ENCODE measurements at places on chromosomes 3 and 15. TPM values are rescaled to one million over a fixed set of nuclear protein-coding genes. Genes with fewer than 3 reads are reported as not detected.

GRCh38 chr15:49530092-49530491, 90.5 kb downstream of the FAM227B start:
- no peaks in the 10 kb centered on the region for H3K36me3 ChIP-seq
- no peaks in the 10 kb centered on the region for H3K27me3 ChIP-seq
- no peak for DNase-seq

The PLA2G4E gene
- not detected for total RNA-seq

DNA sequence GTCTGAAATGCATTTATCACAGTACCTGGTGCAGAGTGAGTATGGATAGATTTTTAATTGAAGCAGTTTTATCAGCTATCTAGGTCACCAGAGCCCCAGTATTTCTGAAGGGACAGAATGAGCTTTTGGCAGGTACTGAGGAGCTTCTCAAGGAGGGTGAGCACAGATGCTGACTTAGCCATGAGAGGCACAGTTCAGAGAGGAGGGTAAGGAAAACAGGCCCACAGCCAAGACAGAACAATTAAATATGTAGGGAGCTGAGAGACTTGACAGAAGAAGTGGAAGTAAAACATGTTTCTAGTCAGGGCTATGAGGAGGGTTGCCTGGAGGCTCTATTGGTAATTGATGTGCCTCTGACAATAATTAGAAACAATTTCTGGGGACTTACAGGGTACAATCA, 20.1 kb downstream of the ZNF80 start:
- no peak overlapping the region for H3K27ac ChIP-seq
- peaks cover 4% of the 10 kb centered on the region for H3K27me3 ChIP-seq
- peaks cover 7% of the 10 kb centered on the region for H3K4me1 ChIP-seq
- H3K36me3 ChIP-seq: no peaks in the 10 kb centered on the region

GRCh38 chr3:38059591-38059990, 20.6 kb downstream of the DLEC1 start:
- no peaks in the 10 kb centered on the region for H3K27me3 ChIP-seq
- no peaks in the 10 kb centered on the region for H3K4me1 ChIP-seq
- no peak overlapping the region for H3K27ac ChIP-seq
- H3K4me3 ChIP-seq: no peak overlapping the region
- DNase-seq: no peak
- H3K36me3 ChIP-seq: no peaks in the 10 kb centered on the region

The MYEF2 gene
- total RNA-seq: 38.8 TPM

The KCNMB2 gene
- total RNA-seq: not detected

- no peak overlapping the region for H3K4me3 ChIP-seq
- H3K27me3 ChIP-seq: no peaks in the 10 kb centered on the region
- no peaks in the 10 kb centered on the region for H3K36me3 ChIP-seq
These were observed 4.0 kb upstream of the ZNF639 start for GRCh38 chr3:179318876-179319275.

The CNTN4 gene
- 0.17 TPM for total RNA-seq

DNA sequence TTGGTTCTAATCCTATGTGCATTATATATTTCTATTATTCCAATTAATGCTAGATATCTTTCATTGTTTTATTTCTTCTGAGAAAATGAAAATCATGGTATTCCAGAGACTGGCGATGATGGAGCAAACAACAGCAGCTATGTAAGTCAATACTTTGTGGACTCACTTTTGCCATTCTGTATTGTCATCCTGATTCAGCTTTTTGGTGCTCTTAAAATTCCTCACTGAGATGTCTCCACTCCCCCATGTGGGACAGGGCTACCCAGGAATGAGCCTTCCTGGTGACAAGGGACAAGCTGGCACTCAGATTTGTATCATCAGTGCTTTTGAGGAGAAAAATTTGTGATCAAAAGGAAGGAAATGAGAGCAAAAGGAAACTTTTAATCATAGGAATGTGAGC, 56.7 kb upstream of the XCR1 start:
- H3K27me3 ChIP-seq: no peaks in the 10 kb centered on the region
- H3K4me1 ChIP-seq: no peaks in the 10 kb centered on the region
- H3K27ac ChIP-seq: no peak overlapping the region

GRCh38 chr15:63587527-63587926, 9.7 kb upstream of the FBXL22 start:
- H3K36me3 ChIP-seq: no peaks in the 10 kb centered on the region
- no peak overlapping the region for H3K4me3 ChIP-seq
- no peak overlapping the region for H3K27ac ChIP-seq
- H3K27me3 ChIP-seq: no peaks in the 10 kb centered on the region

GRCh38 chr3:177483182-177483967, 286.1 kb upstream of the TBL1XR1 start:
- H3K4me1 ChIP-seq: peaks cover 9% of the 10 kb centered on the region
- H3K36me3 ChIP-seq: no peaks in the 10 kb centered on the region
- H3K27ac ChIP-seq: no peak overlapping the region
- no peak overlapping the region for H3K4me3 ChIP-seq
- DNase-seq: peak; percentile 23
- no peaks in the 10 kb centered on the region for H3K27me3 ChIP-seq

The CPEB1 gene
- total RNA-seq: 1.9 TPM

The CISH gene
- 7.9 TPM for total RNA-seq

The GPR176 gene
- 4.0 TPM for total RNA-seq

GRCh38 chr15:64163659-64164362, 989 bp upstream of the PPIB start:
- no peaks in the 10 kb centered on the region for H3K36me3 ChIP-seq
- no peak overlapping the region for H3K4me3 ChIP-seq
- H3K27me3 ChIP-seq: no peaks in the 10 kb centered on the region

DNA sequence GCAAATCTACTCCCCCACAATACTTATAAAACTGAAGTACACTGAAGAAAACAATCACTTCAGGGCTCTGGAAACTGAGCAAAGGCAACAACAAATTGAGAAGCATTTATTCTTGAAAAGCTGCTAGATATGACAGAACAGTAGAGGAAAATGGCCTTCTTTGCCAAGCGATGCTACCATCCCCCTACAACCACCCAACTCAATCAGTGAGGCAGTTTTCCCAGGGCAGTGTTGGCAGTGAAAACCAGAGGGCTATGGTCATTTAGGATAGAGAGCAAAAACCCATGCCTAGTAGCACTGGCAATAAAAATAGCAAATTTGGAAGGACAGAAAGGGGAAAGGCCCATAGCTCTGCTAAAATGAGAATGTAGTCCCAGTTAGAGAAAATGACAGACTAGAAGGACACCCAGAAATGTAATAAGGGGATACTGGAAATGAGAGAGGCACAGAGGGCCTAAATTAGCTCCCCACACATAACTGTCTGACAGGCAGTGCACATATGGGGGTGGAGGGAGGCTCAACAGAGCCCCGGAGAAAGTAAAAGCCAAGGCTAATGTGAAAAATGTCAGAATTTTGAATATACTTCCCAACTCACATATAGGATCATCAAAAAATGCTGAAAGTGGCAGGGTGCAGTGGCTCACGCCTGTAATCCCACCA, 143.5 kb downstream of the GSK3B start:
- H3K36me3 ChIP-seq: peaks cover 6% of the 10 kb centered on the region
- no peak for DNase-seq
- H3K27ac ChIP-seq: no peak overlapping the region

DNA sequence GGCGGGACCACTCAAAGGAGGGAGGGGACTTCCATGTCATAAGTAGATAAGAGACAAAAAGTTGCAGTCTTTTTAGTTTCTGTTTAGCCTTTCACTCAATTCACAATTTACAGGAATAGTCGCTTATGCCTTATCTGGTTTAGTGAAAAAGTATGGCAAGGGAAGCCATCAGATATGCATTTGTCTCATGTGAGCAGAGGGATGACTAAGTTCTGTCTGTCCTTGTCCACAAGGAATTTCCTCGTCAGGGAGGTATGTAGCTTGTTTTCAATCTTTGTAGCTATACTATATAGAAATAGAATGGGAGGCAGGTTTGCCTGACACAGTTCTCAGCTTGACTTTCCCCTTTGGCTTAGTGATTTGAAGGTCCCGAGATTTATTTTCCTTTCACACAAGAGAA, 882.8 kb downstream of the NAALADL2 start:
- H3K36me3 ChIP-seq: no peaks in the 10 kb centered on the region
- no peaks in the 10 kb centered on the region for H3K27me3 ChIP-seq
- no peak overlapping the region for H3K27ac ChIP-seq
- H3K4me3 ChIP-seq: no peak overlapping the region
- H3K4me1 ChIP-seq: no peaks in the 10 kb centered on the region

- no peak overlapping the region for H3K27ac ChIP-seq
- H3K27me3 ChIP-seq: no peaks in the 10 kb centered on the region
- DNase-seq: no peak
- H3K4me3 ChIP-seq: no peak overlapping the region
- H3K36me3 ChIP-seq: no peaks in the 10 kb centered on the region
- peaks cover 28% of the 10 kb centered on the region for H3K4me1 ChIP-seq
These were observed 230.3 kb upstream of the TLE3 start for GRCh38 chr15:70327856-70328678.

DNA sequence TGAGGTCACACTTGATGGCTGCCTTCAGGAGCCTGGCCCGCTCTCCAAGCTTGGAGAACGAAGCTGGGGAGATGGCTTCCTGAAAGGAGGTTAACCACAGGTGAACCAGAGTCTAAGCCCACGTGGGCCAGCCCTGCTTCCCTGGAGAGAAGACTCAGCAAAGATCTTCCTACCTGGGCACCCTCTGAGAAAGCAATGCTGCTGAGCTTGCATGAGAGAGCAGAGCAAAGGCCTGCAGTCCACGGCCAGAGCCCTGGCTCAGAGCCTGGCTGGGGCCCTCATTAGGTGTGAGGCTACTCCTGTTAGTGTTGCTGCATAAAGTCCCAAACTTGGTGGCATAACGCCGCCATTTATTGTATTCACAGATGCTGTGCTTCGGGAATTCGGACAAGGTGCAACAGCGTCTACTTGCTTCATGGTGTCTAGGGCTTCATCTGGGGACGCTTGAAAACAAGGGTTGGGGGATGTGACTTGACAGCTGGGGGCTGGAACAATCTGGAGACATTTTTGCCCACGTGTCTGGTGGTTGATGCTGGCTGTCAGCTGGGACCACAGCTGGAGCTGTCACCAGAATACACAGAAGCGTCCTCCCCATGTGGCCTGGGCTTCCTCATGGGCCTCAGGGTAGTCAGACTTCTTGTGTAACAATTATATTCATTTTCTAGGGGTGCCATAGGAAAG, 87.9 kb upstream of the MEF2A start:
- no peak overlapping the region for H3K27ac ChIP-seq
- H3K4me3 ChIP-seq: no peak overlapping the region
- H3K27me3 ChIP-seq: no peaks in the 10 kb centered on the region

DNA sequence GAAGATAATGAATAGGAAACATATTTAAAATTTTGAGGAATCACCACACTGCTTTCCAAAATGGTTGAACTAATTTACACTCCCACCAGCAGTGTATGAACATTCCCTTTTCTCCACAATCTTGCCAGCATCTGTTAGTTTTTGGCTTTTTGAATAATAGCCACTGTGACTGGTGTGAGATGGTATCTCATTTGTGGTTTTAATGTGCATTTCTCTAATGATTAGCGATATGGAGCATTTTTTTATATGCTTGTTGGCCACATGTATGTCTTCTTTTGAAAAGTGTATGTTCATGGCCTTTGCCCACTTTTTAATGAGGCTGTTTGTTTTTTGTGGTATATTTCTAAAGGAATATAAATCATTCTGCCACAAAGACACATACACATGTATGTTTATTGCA, 166.3 kb downstream of the NECTIN3 start:
- no peak overlapping the region for H3K27ac ChIP-seq
- no peaks in the 10 kb centered on the region for H3K36me3 ChIP-seq
- no peak for DNase-seq
- H3K4me3 ChIP-seq: no peak overlapping the region

GRCh38 chr15:38674448-38674847, 109.8 kb upstream of the RASGRP1 start:
- H3K27me3 ChIP-seq: no peaks in the 10 kb centered on the region
- H3K36me3 ChIP-seq: no peaks in the 10 kb centered on the region
- no peak for DNase-seq
- H3K27ac ChIP-seq: no peak overlapping the region
- no peaks in the 10 kb centered on the region for H3K4me1 ChIP-seq
- no peak overlapping the region for H3K4me3 ChIP-seq

The BCL2A1 gene
- 0.83 TPM for total RNA-seq

DNA sequence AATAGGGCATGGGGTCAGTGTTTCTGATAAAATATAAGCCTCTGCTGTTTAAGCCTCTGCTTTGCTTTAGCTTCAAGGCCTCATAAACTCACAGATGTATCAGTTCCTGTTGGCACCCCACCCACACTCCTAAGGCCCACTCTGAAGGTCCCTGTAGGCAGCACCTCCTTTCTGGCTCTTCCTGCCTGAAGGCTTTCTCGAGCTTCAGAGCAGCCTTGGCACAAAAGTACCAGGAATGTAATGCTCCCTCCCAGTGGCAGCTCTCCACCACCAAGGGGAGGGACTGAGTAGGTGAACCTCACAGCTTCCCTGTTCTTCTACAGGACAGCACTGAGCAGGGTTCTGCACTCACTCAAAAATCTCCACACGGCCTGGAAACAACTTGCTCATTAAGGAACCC, 102.2 kb downstream of the ABHD5 start:
- peak; percentile 42 for DNase-seq
- H3K4me1 ChIP-seq: no peaks in the 10 kb centered on the region
- no peak overlapping the region for H3K4me3 ChIP-seq

- no peaks in the 10 kb centered on the region for H3K4me1 ChIP-seq
- no peaks in the 10 kb centered on the region for H3K36me3 ChIP-seq
- no peaks in the 10 kb centered on the region for H3K27me3 ChIP-seq
- no peak for DNase-seq
These were observed 437.1 kb upstream of the CBLB start for GRCh38 chr3:106305882-106306435.

The ASB14 gene
- not detected for total RNA-seq

DNA sequence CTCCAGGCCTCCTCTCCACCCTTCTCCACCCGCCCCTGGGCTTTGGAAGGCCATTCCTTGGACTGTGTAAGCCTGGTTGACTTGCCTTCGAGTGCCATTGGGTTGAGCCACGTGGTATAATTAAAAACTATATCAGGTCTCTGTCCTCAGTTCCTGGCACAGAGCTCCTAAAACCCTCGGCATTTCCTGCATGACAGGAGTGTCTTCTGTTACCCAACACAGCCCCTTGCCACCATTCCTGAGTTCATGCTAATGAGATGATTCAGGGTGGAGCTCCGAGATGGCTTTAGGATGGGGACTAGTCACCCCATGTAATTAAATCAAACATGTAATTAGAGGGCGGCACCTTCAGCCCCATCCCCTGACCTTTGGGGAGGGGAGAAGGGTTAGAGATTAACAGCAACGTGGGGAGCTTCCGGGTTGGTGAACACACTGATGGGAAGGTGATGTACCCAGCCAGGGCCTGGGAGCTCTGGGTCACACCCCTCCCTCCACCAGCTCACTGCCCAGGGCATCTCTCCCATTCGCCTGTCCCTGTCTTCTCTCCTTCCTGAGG, 256.4 kb downstream of the FAM43A start:
- peaks cover 11% of the 10 kb centered on the region for H3K4me1 ChIP-seq
- H3K4me3 ChIP-seq: no peak overlapping the region
- no peak for DNase-seq

The DUOXA1 gene
- 0.11 TPM for total RNA-seq

The STAB1 gene
- 30.8 TPM for total RNA-seq

- H3K36me3 ChIP-seq: no peaks in the 10 kb centered on the region
- DNase-seq: no peak
- H3K27ac ChIP-seq: no peak overlapping the region
- no peaks in the 10 kb centered on the region for H3K27me3 ChIP-seq
- no peak overlapping the region for H3K4me3 ChIP-seq
These were observed 469.4 kb upstream of the ROBO2 start for GRCh38 chr3:76570436-76571057.
